ENCODE measurements at places on chromosomes 2 and 18.

DNA sequence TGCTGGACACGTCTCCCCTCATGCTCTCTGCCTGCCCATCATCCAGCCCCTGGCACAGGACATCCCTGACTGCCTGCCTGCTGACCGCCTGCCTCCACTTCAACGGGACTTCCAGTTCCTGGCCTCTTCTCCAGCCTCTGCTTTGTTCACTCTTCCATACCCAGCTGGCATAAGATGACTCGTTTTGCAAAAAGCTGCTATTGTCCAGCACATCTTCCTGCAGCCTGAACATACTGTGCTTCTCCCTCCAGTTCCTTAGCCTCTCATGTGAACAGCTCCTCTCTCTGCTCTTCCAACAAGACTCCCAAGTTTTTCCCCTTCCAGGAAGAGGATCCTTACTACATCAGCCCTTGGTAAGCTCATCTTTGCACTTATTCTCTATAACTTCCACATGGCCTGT, 62.4 kb upstream of the SKOR2 start:
- DNase-seq = peak; percentile 9

- no peak for DNase-seq
Observed at GRCh38 chr2:31282634-31283033, 48.7 kb downstream of the EHD3 start.

GRCh38 chr2:110931648-110932047, 189.1 kb upstream of the BCL2L11 start:
- DNase-seq = no peak

DNA sequence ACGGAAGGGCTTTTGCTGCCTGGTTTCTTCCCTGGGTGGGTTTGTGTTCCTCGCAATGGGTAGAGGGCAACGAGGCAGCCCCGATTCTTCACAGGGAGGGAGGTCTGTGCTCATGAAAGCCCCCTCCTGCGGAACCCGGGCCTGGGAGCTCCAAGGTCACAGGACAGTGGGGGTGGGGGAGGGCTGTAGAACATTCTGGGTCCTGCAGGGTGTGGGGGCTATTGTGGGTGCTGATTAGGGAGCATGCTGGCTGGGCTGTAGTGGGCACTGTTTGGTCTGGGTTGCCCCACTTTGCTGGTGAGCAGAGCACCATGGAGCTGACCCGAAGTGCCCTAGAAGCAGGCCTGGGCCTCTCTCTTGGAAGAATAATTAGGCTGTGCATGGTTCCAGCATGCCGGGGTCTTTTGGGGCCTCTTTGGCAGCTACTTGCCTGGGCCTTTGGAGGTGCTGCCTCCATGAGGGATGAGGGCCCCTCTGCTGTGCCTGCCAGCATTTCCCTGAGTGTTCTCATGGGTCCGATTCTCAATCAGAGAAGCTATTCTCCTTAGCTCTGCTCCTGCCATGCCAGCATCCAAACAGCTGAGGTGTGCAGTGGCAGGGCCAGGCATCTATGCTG, 232.2 kb upstream of the HS6ST1 start:
- DNase-seq = no peak

DNA sequence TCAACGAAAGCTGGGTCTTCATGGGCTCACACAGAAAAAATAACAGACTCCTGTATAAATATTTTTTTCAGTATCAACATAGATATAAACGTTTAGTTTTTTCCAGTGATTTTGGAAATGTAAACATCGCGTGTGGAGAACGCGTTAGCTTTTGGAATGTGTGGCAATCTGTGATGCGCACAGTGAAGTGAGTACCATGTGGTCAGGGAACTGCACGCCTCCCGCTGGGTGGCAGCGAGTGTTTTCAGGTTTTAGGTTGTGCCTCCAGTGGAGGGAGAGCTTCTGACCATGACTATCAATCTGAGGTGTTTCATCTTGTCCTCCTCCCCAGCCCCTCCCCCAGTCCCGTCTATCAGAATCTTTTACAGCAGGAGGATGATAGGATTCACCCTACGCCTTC, 127.8 kb downstream of the ARHGAP28 start:
- no peak for DNase-seq

- DNase-seq = no peak
Observed at GRCh38 chr2:238320648-238321281, 447 bp downstream of the TRAF3IP1 start.

DNA sequence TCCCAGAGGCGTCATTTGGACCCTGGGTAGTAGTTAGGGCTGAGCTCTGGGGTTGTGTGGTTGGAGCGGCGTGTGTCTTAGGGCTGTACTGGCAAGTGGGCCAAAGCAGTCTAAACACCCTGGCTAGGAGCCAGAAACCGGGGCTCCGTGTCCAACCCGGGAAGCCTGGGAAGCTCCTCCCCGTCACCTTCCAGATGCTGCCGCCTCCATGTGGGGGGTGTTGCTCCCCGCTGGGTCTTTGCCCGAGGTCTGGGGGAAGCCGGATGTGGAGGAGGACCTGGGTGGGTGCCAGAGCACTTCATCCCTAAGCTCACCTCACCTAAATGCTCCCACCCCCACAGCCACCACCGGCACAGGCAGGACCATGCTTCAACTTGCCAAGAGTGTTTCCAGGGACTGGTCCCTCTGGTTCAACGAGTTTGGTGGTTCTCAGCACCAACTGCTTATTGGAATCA, 25.4 kb downstream of the TET3 start:
- no peak for DNase-seq

DNA sequence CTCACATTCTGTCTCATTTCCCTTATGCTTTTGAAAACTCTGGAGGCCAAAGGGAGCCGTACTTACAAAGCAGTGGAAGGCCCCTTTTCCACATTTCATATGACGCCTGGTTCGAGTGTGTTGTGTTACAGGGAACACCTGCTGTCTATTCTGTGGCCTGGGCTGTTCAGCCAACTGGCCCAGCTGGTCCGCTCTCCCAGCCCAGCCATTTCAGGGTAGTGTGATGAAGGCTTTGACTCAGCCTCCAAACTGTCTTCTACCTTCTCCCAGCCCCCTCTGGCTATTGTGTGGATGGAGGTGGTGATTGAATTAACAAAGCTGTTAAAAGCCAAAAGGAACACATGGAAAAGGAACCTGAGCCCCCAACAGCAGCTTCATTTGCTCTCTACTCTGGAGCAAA, 233.8 kb downstream of the ICOS start:
- DNase-seq = no peak

DNA sequence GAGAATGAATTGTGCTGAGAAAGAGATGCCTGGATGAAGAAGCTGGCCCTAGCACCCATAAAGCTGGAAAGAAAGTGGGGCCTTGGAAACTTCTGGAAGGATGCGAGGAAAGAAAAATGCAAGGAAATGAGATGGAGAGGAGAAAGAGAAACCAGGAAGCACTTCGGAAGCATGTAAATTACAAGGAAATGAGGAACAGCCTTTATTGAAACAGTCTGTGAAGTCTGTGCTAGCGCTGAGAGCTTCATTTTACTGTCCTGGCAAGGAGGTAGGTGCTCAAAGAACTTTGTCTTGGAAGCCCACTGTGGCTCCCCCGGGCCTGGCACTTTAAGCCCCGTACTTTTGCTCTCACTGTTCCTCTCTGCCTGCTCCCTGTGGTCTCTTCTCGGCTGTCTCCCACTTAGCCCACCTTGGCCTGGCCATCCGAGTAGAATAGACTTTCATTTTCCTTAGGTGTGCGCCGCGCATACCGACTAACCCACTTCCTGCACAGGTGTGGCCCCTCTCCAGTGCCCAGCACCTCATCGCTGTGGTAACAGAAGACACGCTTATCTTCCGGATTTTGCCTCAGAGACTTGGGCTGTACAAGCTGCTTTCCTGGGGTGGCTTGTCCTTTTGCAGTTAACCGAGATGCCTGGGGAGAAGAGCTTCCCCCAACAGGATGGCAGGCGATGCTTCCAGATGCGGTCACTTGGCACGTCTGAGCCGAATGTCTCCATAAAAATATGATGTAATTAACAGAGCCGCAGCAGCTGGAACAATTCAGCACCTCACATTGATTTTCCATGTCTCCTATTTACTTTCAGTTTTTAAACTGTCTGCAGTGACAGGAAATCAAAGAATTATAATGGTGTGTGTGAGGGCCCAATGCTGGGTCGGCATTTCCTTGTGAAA, 199.6 kb downstream of the HRH4 start:
- DNase-seq = no peak

- DNase-seq = no peak
Observed at GRCh38 chr2:121634354-121635307, 14.6 kb downstream of the CLASP1 start.

GRCh38 chr2:224173933-224174332, 134.8 kb upstream of the SERPINE2 start:
- no peak for DNase-seq

DNA sequence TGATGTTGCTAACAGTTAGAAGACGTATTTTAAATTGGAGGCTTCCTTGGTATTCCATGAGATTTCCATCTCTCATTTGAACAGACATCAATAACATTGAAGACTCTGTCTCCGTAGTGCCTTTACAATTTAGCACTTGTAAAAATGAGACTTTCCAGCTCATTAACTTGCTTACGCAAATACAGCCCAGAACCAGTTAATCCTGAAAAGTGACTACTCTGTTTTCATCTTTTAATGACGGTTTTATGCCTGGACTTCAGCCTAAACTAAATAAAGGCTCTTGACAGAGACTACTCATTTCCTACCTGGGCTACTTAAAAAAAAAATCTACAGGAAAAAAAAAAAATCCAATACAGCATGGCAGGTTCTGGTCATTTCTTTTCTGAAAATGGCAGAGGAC, 148.6 kb downstream of the LRATD1 start:
- DNase-seq = no peak

- DNase-seq = no peak
Observed at GRCh38 chr2:233453111-233453915, 99.0 kb downstream of the DGKD start.

GRCh38 chr2:133405252-133405651, 163.0 kb downstream of the NCKAP5 start:
- no peak for DNase-seq

DNA sequence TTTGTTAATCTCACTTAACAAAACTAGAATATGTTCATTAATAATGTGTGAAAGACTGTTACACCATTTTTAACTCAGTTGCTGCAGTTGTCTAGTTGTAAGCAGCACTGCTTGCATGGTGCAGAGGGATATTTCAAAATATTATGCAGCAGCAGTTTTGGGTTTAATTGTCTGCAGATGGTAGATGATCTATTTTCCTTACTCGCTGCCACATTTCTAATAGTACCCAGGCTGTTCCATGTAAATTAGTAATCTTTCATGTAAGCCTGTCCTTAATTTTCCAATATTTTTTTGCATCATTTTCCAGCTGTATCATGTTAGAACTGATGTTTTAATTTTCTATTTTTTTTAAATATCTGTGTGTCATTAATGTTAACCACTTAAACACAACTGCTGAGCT, 488.1 kb upstream of the RAB12 start:
- no peak for DNase-seq

DNA sequence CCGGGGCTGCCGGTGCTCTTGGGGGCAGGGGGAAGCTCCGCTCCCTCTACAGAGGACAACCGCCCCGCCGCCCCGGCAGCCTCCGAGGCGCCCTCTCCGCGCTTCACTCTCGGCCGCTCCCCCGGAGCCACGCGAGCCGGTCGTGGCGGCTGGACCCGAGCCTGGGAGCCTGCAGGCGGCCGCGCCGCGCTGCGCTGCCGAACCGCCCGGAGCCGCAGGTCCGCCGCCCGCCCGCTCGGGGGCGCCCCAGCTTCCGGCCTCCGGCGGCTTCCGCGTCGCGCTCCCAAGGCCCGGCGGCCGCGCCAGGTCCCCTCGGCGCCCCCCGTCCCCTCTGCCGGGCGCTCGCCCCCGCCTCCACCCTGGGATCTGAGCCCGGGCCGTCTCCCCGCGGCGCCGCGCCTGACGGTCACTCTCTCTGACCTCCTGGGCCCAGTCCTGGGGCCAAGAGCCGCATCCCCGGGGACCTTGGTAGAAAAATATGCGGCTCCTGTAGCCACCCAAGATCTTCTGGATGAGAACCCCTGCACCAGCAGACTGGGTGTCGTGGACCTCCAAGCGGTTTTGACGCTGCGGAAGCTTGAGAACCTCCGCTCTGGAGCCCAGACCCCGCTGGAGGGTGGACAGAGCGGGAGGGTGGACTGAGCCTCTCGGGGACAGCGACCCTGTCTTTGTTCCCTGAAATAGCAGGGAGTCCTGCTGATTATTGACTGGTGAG, 44.3 kb downstream of the SERTAD2 start:
- peak; percentile 19 for DNase-seq

DNA sequence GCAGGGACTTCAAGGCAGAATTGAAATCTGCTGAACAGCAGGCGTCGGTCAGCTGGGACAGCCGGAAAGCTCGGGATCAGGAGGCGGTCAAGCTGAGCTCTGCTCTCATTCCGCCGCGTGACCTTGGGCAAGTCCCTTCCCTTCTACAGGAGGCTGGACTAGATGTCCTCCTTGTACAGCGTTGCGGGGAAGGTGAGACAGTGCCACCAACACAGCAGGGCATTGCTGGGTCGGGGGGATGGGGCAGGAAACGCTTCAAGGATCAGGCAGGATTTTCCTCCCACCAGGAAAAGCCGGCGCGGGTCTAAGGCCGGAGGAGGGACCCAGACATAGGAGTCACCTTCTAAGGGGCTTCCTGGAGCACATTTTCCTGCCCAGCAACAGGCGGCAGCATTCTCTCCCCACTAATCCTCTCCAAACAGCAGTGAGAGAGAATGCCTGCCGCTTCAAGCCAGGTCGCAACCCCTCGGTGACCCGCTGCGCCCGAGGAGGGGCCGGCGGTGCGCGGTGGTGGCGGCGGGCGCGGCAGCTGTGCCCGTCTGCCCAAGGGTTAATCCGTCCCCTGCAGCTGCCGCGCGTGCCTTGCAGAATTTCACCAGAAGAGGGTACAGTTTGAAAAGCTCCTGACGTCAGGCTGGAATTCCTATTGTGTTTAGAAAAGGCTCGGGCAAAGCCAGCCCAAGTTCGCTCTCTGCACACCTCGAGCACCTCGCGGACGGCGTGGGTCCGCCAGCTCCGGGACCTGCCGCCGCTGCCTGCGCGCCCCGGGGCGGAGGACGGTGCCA, at the start of gene KCNF1:
Gene KCNF1, plus strand, starts transcription at position 644 of the 785 bp plus-strand sequence. CDS start 493 bp downstream, outside the sequence.
- DNase-seq = no peak

DNA sequence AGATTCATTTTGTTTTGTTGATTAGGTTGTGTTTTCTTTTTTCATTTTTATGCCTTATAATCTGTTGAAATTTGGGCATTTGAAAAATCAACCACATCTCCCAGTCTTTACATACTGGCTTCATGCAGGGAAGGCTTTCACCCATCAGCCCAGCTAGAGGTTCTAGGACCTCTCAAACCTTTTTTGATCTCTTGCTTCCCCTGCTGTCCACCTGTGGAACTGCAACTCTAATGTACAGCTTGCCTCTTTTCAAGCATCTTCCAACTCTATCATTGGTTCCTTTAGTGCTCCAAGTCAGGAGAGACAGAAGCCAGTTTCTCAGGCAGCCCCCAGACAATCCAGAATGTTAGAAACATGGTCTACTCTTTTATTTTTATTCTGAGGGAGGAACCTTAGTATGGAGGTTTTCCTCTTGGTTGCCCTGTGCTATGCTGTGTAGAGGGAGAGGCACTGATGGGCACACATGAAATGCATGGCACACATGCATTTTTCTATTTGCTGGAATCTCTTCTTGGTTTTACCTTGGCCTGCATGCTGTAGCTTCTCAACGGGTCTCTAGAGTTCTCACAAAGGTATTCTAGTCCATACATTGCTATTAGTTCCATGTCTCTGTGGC, 107.2 kb upstream of the L3MBTL4 start:
- DNase-seq = no peak

DNA sequence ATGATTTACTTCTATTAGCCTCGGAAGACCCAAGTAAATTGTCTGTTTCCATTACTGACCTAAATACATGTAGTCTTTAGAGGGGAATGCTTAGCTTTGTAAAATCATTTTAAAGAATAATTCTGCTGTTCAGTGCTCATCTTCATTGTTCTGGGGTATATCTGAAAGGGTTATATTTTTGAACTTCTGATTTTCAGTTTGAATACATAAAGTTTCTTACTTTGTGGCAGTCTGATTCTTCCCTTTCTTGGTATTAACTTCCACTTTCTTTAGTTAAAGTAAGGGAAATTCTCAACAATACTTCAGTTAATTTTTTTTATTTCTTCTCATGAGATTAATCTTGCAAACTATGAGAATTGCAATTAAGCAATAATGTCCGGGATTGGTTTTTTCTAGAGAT, 148.4 kb downstream of the DOCK10 start:
- no peak for DNase-seq
